Common myeloid progenitor, CD34-positive (primary cell): ENCODE measurements at places on chromosomes 5 and 9.

DNA sequence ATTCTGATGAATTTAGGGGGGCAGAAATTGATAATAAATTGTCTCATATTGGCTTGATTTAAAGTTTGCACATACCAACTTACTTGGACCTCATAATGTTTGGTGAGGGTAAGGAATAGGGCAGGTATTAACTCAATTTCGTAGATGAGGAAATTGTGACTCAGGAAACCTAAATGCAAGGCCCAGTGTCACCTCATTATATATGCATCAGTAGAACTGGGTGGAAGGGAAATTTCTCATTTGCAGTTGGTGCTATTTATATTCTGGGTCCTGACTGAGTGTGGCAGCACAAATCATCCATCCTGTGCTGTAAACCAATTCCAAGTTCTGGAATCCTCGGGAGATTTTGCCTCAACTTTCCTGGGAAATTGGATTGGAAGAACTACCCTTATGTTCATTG, 103.0 kb downstream of the SPATA31D1 start:
- no peak for DNase-seq

DNA sequence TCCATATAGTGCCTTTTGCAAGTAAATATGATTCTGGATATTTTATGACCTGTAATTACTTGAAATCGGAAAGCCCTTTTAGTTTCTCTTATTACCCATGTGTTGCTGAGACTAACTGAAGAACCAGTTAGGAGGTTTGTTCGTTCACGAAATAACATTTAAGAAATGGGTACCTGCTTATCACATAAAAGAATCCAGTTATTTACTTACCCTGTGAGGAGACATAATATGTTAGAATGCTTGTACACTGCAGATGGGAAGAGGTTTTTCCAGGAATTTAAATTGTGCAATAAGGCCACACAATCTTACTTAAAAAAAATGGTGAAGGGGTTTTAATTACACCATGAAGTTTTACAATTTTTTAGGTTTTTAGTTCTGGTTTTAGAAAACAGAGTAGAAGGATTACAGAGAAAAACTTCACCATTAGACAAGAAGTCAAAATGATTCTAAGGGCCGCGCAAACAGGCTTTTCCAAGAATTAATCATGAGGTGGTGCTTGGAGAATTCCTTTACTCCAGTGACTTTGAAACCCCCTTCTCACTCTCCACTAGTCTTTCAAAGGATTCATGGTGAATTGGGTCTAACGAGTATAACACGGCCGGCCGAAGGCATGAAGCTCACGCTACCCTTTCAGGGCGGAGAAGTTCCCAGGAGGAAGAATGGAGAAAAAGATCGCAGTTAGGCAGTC, 1.1 kb upstream of the PTGER4 start:
- peak; percentile 65 for DNase-seq

DNA sequence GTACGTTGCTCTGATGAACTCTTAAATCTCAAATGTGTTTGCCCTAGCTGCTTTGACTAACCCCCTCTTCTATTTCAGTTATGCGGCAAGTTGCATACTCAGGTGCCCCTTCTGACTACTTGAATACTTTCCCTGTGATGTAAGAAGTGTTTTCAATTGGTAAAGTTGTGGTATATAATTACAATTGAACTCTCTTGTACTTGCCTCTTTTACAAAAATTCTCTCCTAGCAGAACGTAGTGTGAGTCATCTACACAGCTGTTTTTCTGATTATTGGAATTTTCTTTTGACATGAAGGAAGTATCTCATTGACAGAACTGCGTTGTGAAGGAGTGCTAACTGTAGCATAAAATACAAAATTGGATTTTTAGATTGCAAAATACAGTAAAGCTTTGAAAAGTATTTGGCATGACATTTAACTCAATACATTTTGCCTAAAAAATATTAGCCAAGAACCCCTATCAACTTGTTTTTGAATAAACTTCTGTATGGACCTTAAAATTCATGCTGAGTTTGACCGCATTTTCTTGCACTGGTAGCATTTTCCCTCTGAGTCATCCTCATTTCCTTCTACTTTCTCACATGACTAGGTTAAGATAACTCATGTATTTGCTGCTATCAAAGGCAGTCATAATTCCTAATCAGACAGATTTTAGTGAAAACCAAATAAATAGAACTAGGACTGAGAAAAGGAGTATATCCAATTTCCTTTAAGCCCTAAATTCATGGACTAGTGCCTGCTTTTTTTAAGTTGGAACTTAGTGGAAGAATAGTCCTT, 6.3 kb downstream of the CRHBP start:
- peak; percentile 87 for DNase-seq

DNA sequence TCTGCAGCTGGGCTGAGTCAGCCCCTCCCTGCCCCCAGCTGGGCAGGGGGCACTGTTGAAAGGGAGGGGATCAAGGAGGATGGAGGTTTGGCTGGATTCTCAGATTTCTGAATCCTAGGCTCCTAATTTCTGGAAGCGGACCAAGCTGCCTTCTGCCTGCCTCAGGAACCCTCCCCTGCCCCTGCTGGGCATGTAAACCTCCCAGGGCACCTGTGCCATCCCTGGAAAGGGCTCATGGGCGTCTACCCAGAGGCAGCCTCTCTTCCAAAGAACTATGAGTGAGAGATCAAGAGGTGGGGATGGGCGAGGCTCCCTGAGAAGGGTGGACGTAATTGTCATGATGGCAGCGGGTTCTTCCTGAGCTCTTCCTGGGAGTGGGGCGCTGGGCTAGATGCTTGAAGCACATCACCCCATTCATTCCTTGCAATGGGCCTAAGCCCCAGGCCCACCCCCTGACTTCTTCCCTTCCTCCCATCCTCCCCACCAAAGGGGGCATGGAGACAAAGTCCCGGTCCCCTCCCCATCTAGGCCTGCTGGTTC, 21.6 kb downstream of the CSF1R start:
- DNase-seq, result no peak

DNA sequence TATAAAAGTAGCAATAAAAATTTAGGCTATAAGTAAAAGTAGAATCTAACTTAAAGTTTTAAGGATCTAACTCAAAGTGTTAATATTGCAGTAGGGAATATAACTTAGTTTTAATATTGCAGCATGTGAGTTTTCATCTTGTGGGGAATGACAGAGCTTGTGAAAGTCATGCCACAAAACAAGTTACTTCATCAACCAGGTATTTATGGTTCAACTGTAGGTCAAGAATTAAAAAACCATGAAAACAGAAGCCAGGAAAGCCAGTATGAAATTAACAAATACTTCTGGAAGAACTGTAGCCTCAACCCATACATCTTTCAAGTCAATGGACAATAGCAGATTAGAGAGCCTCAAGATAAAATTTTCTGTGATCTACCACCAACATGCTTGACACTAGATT, 19.0 kb downstream of the HMGCS1 start:
- no peak for DNase-seq

GRCh38 chr5:175215906-175216305, 228.1 kb downstream of the DRD1 start:
- no peak for DNase-seq
